ENCODE measurements at places on chromosomes 6 and 20.

GRCh38 chr6:14903176-14904038 lies 342.5 kb upstream of the JARID2 start:
- DNase-seq = peak; percentile 82

GRCh38 chr6:152130441-152130840 lies 323.0 kb downstream of the ESR1 start:
- no peak for DNase-seq

DNA sequence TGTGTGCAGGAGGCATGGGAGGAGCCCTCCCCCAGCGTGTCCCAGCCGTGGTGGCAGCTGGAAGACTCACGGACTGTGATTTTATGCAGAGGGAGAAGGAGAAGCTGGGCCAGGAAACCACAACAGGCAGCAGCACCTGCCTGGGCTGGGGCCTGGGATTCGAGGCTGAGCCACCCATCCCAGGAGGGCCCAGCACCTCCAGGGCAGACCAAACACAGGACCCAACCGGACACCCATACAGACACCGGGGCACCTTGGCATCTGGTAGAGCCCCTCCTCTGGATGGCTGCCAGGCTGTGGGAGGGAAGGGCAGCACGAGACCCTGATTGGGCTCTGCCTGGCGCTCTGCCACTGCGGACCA lies 41.7 kb upstream of the CHRNA4 start:
- DNase-seq = no peak

- DNase-seq = no peak
Measured at GRCh38 chr6:160327981-160328380, 20.2 kb upstream of the SLC22A3 start.

DNA sequence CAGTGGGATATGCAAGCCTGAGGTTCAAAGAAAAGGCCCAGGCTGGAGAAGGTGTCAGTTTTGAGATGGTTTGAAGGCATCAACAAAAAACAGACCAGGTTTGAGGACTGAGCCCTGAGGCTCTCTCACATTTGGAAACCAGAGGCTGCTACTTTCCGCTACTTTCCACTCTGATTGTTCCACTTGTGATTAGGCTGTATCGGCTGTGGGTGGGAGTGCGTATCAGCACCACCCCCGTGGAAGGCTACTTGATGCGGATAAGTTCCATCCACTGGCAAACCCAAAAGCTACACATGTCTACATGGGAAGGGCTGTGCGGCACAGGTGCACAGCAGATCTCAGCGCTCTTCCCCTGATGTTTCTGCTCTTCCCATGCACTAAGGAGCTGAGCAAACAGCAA lies 198.7 kb downstream of the GMPR start:
- DNase-seq = no peak

GRCh38 chr6:111846492-111847409 lies 26.5 kb downstream of the FYN start:
- DNase-seq = no peak

DNA sequence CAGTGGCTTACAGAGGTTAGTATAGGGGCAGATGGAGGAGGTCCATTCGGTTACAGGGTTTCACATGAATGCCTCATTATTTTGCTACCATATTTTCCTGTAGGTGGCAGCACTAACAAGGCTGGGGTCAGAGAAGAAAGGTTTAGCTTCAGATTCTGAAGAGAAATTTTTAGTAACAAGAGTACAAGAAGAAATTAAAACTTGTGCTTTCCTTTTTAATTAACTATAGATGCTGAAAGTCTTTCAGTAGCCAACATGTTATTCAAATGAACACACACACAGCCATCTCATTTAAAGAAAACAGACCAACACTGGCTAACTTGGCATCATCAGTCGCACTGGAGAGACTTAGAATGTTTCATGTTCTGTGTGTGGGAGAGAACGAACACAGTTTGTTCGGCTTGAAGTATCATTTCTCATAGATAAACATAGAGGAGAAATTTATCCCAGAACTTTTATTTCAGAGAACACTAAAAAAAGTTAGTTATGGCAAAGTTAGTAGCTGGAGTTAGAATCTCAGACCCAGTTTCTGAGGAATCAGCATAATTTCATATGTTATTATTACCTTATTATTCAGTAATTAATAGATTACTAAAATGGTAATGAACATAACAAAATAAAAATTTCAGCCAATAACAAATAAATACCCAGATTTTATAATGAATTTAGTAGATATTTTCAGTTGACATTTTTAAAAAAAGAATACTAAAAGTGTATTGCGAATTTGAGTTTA lies 314.0 kb upstream of the RSPO3 start:
- peak; percentile 51 for DNase-seq

DNA sequence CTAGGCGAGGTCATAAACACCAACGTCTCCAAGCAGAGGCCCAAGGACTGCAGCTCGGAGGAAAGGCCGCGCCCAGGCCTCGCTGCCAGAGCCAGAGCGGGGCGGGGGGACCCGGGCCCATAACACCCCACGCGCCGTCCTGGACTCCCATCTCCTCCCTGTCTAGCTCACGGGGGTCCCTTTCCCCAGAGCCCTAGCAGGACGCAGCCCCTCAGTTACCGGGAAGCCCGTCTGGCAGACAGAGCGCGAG lies 44.9 kb downstream of the MDFI start:
- DNase-seq = no peak

DNA sequence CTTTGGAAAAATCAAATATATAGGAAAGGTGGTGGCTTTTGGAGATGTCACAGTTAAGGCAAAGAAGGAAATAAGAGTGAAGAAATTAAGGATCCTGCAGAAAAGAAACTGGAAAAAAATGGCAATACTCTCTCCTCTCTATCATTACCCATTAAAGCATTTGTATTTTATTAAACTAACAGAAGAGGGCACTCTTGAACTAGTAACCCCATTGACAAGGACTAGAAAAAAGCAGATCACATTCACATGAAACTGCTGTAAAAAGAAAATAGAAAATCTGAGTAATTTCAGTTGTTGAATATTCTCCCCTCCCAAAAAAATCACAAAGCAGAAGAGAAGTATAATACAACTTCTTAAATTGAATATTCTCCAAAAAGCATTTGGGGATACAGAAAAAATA lies 104.1 kb upstream of the SLC35B3 start:
- DNase-seq = peak; percentile 43

DNA sequence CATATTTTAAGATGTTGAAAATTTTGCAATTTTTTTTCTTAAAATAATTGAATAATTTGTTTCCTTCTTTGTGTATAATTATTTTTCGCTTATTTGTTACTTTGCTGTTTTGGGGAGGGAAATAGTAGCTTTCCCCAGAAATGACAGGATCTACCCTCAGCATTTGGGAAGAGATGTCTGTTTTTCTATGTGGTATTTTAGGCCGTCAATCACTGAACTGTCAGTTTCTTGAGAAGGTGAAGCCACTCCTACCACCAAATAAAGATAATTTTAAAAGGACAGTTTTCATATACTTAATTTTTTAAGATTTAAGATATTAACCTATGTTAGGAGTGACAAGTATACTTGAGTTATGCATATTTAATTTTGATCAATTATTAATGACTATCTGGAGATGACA lies 31.5 kb downstream of the TSBP1 start:
- no peak for DNase-seq

- DNase-seq = no peak
Measured at GRCh38 chr20:23879811-23880374, 345 bp upstream of the CST5 start.

DNA sequence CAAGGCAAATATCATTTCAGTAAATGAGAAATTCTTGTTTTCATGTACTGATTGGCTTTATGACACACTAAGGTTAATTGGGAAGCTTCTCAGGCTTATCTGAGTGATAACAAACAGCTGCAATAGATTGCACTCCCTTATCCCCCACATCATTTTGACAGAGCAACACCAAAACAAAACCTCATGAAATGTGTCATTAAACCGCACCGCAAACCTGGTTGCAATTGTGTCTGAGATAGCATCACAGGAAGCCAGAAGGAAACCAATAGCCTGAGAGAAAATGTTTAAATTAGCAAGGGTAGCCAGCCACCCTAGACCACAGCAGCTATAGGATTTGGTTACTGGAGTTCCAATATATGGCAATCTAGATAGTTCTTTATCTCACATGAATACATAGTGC lies 31.6 kb upstream of the LAMA4 start:
- no peak for DNase-seq

DNA sequence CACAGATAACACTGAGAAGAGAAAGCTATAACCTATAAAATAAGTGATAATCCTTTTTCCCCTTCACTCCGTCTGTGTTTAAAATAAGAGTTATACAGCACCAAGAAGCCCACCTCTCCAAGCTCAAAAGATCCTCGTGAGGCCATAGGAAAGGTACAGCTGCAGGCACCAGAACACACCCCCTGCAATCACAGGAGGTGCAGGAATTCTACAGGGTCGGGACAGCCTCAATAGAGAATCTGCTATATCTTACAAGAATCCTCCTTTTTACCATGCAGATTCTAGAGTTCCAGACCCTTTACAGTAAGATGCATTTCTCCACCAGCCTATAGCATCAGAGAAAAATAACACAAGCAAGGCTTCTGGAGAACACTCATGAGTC lies 5.0 kb upstream of the ADGRF1 start:
- no peak for DNase-seq

- DNase-seq = no peak
Measured at GRCh38 chr6:150900049-150900448, 34.5 kb downstream of the MTHFD1L start.

GRCh38 chr6:149393002-149393679 lies 6.9 kb upstream of the SUMO4 start:
- DNase-seq = no peak

DNA sequence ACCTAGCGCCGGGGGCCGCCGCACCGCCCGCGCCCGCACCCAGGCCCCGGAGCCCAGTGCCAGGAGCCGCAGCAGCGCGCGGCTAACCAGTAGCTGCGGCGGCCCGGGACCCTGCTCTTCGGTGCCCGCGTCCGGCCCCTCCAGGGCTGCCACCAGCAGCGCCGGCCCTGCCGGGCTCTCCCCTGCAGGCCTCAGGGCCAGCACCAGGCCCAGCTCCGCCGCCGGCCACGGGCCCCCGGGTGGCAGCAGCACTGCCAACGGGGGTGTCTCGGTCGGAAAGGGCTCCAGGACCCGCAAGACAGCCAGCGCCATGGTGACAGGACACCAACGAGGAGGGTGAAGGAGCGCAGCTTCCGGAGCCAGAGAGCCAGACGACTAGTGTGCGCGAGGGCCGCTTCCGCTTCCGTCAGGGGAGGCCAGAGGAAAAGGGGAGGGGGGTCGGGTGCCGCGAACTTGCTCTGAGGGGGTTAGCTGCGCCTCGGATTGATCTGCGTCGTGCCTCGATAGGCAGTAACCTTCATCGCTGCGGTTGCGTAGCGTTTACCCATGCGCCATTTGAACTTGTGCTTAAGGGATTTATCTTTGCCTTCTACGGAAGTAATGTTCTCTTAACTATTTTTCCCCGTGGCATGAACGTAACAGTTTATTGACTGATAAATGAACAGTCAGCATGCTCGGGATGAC lies at the start of gene PEX6:
Gene PEX6 (minus strand): TSS at position 343 of the 684 bp plus-strand sequence. CDS start 31 bp downstream, at position 312.
- peak; percentile 91 for DNase-seq

- peak; percentile 7 for DNase-seq
Measured at GRCh38 chr20:58981628-58982364, 740 bp downstream of the NELFCD start.

DNA sequence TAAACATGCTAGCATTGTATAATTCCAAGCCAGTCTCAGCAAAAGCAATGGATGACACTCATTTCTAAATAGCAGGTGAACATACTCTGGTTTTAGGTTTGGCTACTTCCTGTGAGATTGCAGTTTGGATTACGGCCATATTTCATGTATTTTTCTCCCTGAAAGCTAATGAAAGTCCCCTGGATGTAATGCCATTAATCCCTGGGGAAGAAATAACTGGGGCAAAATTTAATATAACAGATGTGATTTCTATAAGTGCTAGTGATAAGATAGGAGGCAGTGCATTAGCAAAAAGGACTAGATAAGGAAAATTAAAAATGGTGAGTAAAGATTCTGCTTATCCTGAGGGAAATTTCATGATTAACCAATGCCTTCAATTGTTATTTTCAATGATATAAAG lies 238.2 kb downstream of the ADGRB3 start:
- DNase-seq = no peak
